ENCODE measurements at places on chromosomes 13 and 19.

DNA sequence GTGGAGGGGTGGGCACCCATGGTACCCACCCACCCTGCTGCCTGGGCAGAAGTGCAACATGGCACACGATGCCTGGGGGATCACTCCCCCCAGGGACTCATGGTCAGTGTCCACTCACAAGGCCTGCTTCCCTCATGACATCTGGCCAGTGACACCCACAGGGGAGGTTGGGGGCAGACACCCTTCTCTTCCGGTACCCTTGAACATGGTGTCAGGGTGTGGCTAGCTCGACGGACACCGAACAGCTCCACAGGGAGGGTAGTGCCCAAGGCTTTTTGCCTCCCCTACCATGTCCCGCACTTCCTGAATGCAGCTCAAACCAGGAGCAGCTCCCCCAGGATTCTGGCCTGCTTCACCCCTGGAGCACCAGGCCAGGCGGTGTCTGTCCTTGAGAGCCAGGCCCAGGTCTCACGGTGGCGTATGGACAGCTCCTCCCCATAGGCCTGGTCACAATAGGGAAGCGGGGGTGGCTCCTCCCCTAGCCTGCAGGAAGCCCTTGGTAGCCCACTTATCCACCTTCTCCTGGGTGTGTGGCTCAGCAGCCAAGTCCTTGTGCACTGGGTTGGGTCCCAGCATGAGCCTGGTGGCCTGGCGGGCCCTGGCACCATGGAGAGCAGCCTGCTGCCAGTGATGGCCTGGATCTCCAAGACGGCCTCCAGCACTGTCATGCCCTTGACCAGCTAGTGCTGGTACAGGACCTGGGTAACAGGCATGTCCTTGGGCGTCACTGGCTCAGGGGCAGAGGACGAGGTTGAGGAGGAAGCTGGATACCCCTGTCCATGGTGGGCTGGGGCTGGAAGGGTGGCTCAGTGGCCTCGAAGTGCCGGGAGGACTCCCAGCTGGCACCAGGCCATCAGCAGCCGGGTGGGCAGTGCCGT, 7.8 kb downstream of the ACP4 start:
- DNase-seq = no peak

DNA sequence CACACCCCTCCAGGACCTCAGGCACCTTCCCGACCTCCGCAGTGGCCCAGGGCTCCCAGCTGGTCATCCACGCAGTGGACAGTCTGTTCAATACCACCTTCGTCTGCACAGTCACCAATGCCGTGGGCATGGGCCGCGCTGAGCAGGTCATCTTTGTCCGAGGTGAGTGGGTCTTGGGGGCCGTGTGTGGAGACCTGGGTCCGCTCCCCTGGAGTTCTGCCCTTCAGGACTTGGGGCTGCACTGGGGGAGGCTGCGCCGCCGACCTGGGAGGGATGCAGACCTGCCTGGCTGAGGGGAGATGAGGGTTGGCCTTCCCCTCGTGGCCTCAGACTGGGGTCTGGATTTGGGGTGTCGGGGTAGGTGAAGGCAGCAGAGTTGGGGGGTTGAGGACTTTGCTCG, 16.7 kb upstream of the TOMM40 start:
- no peak for DNase-seq

GRCh38 chr19:28184997-28185396, 1028.0 kb downstream of the UQCRFS1 start:
- DNase-seq = no peak

DNA sequence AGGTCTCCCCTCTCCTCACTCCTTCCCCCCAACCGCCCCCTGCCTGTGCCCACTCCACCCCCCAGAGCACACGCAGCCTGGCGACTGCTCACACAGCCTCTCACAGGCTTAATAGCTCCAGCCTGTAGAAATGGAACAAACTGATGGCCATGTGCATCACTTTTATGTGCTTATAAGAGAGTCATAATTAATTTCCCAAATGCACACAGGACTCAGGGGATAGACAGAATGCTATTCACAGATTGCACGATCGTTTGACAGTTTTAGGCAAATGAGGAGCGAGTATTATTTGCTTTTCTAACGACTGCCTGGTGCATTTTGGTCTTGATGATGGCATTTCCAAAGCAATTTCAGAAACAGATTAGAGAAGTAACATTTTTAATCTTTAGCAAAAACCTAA, 97.7 kb upstream of the VSTM2B start:
- DNase-seq = no peak

GRCh38 chr13:50691681-50692263, 151.7 kb downstream of the DLEU7 start:
- DNase-seq = no peak

GRCh38 chr19:3919793-3920192, 13.1 kb upstream of the NMRK2 start:
- no peak for DNase-seq

GRCh38 chr13:103803349-103803748, 737.1 kb upstream of the SLC10A2 start:
- DNase-seq = no peak

GRCh38 chr19:38679839-38680238, 32.4 kb downstream of the ACTN4 start:
- DNase-seq = no peak

DNA sequence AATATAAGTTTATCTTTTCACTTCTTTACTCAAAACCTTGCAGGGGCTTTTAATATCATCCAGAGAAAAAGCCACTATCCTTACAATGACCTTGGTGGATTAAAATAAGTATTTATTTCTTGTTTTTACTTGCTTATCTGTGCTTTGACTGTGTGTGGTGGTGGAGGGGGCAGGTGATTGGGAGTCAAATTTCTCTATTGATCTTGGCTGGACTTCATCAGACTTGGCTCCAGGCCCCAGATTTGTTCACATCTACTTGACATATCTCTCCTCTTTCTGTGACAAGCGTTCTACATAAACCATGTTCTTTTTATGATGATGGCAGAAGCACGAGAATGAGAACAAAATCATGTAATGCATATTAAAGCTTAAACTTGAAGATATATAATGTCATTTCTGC, 670.8 kb downstream of the PCDH17 start:
- no peak for DNase-seq

GRCh38 chr19:50332244-50333038, 3.3 kb upstream of the KCNC3 start:
- DNase-seq = no peak

DNA sequence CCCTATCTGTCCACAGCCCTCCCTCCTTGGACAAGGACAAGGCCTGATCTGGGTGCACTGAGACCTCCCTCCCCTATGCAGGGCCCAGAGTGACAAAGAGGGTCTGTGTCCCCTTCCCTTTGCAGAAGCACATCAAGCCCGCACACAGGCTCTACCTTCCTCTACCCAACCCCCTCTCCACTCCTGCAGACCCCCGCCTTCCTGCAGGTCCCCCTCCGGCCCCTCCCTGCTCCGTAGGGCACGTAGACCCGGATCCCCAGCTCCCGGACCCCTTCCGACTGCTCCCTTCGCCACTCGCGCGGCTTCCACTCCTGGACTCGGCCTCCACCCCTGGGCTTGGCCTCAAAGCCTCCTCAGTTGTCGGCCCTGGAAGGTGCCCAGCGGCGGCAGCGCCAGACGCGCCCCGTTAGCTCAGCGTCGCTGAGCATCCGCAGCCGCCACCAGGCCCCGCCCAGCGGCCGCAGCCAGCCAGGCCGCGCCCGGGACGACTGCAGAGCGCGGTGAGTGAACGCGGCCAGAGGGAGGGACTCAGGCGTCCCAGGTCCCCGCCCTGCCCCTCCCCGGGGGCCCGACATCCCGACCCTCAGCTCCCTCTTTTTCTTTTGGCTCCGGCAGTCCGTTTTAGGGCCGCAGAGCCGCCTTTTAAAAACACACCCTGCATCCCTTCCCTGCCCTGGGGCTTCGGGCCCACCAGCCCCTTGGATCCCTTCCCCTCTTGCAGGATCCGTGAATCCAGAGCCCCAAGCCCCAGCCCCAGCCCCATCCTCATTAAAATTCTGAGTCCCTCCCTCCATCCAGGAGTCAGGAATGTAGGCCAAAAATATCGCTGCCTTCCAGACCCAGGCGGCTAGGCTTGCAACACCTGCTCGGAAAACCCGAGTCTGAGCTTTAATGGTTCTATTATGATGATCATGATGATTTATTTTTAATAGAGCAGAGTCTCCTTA, 1.5 kb upstream of the MYADM start:
- peak; percentile 81 for DNase-seq

DNA sequence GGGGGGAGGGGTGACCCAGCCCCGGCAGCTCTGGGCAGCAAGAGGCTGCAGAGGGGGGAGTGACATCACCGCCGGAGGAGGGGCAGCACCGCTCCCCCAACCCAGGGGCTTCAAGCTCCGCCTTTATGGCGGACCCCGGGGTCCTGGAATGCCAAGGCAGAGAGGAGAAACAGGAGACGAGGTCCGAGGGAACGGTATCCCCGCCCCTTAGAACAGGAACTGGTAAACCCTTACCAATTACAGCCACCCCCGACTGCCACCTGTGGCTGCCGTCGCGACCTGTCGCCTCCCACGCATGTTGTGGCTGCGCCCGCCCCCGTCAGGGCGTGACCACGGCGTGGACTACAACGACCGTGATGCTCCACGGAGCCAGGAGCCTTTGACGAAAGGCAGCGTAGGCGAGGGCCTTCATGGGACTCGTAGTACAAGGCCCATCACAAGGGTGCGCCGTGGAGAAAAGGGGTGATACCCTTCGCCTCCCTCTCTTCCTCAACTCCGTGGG, 4.1 kb upstream of the KCNC3 start:
- DNase-seq = peak; percentile 88

DNA sequence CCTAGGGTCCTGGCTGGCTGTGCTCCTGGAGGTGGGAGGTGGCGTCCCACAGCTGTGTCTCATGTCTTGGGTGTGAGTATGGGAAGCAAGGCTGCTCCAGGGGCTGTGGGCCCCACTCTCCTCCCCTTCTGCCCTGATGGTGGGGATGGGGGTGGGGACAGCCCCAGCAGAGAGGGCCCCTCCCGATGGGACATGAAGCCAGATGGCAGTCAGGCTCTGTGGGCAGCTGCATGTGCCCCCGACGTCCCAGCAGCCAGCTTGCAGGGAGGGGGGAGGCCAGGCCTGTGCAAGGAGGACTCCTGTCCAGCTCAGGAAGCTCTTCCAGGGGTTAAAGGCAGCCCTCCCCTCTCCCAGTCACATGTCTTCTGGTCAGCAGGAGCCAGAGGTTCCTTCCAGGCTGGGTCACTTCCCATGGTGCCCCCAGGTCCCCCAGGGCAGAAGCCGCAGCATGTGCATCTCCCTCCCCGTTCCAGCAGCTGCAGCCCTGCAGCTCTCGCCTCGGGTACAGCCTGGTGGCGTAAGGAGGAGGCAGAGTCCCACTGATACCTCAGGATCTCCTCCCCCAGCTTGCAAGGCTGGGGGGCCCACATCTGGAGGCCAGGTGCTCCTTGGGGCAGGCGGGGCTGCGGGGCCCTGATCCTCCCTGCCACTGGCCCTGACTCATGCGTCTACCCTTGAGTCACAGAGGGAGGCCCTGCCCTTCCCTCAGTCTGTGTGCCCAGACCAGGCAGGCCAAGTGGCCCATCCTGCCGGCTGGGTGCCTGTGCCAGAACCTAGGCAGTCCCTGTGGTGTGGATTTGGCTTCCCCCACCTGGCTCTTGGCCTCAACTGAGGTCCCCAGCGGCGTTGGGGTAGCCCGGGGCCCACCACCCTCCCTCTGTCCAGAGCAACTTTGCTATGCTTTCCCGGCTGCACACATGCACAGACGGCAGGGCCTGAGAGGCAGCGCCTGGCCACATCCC, 13.0 kb downstream of the YIPF2 start:
- no peak for DNase-seq

DNA sequence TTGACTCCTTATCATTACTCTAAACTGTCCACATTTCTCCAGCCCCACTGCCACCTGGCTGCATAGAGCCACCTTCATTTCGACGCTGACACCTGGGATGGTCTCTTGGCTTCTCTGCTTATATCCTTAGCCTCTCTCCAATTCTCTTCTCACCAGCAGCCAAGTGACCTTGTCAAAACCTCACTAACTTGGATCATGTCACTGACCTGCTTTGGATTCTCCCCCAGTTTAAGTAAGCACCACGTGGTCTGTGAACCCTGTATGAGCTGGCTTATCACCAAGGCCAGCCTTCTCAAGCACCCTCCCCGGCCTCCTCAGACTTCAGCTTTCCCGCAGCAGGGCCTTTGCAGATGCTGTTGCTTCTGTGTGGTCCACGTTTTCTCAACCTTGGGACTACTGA, 12.3 kb upstream of the GGACT start:
- DNase-seq = no peak

- DNase-seq = no peak
Measured at GRCh38 chr19:34767951-34768350, 5.1 kb downstream of the ZNF599 start.

GRCh38 chr19:29188289-29189032, 24.5 kb downstream of the UQCRFS1 start:
- no peak for DNase-seq

- no peak for DNase-seq
Measured at GRCh38 chr19:11984986-11985385, 20.1 kb downstream of the ZNF763 start.

GRCh38 chr19:1970003-1970805, 29.2 kb downstream of the CSNK1G2 start:
- DNase-seq = no peak

- DNase-seq = peak; percentile 42
Measured at GRCh38 chr19:4083677-4084546, 17.2 kb upstream of the ZBTB7A start.

DNA sequence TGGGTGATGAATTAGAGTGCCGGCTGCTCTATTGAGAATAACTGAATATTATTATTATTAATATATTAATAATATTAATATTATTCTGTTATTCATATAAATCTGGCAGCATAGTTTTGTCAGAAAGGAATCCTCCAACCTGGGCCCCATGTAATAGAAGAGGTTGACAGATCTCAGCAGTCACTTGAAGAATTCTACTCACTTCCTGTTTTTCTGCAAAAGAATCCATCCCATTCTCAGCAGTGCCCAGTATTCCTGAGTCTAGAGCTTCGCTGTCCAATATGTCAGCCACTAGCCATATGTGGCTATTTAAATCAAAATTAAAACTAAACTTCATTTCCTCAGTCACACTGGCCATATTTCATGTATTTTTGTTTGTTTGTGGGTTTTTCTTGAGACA, 72.4 kb upstream of the USPL1 start:
- DNase-seq = no peak

DNA sequence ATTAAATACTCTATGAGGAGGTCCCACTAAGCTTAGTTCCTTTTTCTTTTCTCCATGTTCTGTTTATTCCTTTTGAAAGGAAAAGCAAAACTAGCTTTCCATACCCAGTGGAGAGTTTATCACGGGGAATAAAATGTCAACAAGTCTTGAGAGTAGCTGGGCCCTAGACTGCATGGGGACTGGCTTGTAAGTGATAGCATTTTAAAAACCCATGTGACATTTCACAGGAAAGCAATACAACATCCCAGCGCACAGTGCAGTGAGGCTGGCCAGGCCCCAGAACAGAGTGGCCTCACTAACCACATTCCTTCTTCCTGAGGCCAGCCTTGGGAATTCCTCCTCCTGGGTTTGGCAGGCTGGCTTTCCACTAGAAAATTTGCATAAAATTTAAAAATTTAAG, 149.8 kb downstream of the DLEU7 start:
- DNase-seq = no peak

DNA sequence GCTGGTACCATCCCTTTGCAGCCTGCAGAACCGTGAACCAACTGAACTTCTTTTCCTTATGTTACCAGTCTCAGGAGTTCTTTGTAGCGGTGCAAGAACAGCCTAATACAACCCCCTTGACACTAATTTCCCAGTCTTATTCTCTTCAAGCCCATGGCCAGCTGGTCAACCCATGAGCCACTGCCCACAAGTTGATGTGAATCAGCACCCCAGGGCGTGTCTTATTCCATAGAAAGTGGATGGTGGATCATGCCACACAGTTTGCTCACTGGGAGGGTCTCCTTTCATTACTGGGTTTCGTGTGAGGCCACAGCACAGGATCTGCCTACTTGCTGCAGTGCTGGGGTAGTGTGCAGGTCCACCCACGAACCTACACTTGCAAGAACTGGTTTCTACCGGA, 27.0 kb downstream of the TEX29 start:
- DNase-seq = no peak

GRCh38 chr19:57348136-57348535, 2.9 kb upstream of the ZNF304 start:
- DNase-seq = no peak

All from CD4-positive, alpha-beta T cell treated with Interleukin-15 for 4 hours (primary cell).